ENCODE measurements at places on chromosomes 6 and 20.

GRCh38 chr6:129104131-129104530 is 221.2 kb downstream of the LAMA2 start:
- DNase-seq: no peak

DNA sequence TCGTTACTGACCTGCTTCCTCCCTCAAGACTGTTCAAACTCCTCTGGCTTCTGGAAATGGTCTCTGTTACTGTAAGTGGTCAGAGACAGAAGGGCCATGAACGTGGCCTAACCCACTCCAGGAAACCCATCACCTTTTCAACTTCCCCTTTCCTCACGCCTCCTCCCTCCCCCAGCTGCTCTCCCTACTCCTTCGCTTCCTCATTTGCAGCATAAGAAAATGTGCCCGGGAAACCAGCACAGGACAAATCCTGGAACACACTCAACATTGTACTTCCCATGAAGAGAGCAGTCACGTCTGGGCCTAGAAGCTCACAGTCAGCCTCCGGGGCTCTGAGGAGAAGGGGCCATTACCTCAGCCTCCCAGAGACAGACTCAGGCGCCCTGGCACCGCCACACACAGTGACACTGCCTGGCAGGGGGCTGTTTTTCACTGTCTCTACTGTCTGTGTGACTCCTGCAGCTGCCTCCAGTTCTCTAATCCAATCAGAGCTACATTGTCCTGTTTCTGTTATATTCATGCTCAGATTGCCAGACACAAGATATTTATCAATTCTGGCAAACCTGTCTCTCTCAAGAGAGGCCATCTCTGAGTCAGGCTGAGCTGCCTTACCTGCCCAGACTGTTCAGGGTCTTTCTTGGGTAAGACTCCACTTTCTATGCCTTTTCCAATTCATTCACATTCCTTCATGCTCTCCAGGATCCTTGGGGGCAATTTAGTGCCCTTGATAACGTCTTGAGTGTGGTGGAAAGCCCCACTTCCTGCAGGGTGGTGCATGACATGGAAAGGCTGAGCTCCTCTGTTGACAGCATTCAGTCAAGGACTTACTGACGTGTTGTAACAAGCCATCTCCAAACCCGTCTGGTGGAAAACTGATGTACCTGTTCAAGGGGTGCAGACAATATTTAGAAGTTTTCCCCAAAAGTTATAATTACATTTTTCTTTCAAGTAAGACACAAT is 242.2 kb downstream of the HIVEP2 start:
- peak; percentile 89 for DNase-seq

DNA sequence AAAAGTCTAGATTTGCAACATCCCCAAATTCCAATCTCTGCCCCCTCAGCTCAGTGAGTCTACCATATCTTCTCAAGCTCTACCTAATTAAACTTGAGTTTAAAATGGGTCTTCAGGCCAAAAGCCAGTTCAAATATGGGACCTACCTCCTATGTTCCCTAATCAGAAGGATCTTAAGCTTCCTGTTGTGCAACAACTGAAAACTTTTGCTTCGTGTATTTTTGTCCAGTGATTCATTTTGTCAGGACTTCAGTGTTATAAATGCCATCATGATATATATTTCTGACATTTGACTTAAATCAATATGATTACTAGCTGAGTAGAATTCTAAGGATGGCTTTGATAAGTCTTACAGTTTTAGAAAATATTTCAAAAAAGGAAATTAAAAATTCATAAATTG is 622.6 kb upstream of the PTCHD4 start:
- DNase-seq: no peak

DNA sequence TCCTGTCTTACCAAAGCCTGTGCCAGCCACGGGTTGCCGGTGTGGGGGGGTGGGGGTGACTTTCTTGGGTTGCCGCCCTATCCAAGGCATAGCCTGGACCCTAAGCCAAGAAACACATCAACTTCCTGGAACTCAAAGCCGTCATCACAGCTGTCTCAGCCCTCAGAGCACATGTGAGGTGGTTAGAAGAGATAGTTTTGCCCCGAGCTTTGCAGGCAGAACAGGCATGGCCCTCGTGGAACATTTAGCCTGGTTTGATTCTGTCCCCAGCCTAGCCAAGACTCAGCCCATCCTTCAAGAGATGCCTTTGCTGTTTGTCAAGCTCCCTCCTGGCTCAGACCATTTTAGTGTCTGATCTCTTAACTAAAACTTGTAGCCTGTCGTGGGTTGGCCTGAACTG is 64.9 kb downstream of the RREB1 start:
- DNase-seq: no peak

DNA sequence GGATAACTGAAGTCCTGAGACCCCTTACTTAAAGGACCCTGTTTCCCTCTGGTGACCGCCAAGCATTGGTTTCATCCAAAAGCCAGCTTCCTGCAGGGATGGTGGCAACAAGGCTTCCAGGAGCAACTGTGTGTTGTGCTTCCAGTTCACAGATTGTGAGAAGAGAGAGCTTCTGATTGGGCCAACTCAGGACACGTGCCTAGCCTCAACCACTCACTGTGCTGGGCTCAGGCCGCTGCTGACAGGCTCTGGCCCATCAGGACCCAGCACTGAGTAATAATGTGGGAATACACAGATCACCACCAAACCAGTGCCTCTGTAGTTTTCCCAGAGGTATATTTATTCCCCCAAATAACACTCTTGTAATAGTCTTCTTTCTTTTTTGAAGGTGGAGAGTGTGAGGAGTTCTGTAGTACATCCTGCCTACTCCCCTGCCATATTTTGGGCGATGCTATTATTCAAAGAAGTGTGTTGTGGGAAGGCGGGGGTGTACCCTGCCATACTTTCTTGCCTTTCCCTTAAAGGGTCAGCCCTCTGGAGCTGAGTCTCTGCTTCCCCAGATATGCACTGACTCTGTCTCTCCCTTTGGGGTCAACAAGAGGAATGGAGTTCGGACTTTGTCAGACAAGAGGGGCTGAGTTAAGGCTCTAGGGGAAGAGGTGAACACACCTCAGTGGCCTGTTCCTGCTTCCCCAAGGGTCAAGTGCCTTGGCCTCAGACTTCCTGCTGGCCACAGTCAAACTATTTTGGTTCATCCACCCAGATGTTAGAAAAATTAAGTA is 23.2 kb downstream of the PPP1R16B start:
- DNase-seq: no peak

DNA sequence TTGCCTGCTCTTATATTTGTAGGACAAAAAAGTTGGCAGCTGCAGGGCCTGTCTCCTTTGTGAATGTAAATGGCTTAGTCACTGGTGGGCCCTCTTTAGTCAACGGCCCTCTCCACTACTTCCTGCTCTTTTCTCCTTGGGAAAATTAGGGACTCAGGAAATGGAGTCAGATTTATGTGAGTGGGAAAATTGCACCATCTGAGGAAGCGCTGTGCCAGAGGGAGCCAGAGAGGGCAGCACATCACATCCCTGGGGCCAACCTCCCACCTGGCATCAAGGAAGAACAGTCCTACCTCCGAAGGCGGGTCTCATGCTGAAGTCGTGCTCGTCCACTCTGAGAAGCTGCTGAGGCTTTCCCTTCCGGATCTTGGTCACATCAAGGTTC is 15.6 kb downstream of the GABRR2 start:
- no peak for DNase-seq

DNA sequence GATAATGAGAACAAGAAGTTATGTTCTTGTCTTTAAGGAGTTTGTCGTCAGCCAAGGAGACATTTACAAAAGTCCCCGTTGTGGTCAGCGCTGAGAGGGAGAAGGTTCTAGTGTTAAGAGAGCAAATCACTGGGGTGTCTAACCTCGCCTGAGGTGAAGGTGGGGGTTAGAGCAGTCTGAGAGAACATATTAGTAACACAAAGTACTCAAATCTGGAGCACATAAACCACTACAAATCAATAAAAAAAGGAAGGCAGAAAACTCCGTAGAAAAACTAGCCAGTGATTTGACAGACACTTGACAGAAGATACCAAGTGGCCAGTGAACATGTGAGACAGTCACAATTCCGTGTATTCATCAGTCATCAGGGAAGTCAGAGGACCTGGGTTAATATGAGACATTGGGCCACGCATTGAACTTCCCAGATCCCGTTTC is 45.4 kb downstream of the CDS2 start:
- no peak for DNase-seq

- DNase-seq: no peak
Measured at GRCh38 chr6:119739769-119740168, 390.2 kb upstream of the MAN1A1 start.

DNA sequence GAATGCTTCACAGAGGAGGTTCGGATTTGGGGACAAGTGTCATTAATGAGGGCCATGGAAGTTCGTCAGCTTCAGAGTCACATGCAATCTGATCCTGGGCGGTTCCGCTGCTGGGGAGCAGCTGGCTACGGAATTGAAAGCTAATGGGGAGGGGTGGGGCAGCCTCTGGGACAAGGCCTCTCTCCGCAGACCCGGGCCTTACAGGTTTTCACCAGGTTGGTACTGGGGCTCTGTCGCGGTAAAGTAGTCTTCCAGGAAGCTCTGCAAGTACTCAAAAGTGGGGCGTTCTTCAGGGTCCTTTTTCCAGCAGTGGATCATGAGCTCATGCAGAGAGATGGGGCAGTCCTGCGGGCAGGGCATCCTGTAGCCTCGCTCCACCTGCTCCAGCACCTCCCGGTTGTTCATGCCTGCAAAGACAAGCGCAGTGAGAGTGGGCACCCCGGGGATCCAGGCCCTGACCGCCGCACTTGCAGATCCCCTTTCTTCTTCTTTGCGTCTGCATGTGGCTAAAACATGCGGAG is 55.9 kb upstream of the TRAF3IP2 start:
- DNase-seq: no peak

- no peak for DNase-seq
Measured at GRCh38 chr6:113558431-113558830, 298.7 kb upstream of the MARCKS start.

- no peak for DNase-seq
Measured at GRCh38 chr6:110221738-110222137, 41.5 kb downstream of the CDC40 start.

- DNase-seq: no peak
Measured at GRCh38 chr6:158557927-158558326, 2.0 kb upstream of the TMEM181 start.

- no peak for DNase-seq
Measured at GRCh38 chr6:27156874-27157458, 90.5 kb upstream of the PRSS16 start.

- DNase-seq: no peak
Measured at GRCh38 chr20:38692436-38693411, 31.6 kb upstream of the SLC32A1 start.

GRCh38 chr6:166308033-166308768 is at the start of gene PRR18:
Gene PRR18 (minus strand): TSS chr6:166308392. CDS start chr6:166308142, 250 bp downstream.
- no peak for DNase-seq

GRCh38 chr6:28587746-28588075 is 62.0 kb downstream of the GPX5 start:
- DNase-seq: no peak

GRCh38 chr6:74964871-74965441 is 240.9 kb downstream of the COL12A1 start:
- no peak for DNase-seq

DNA sequence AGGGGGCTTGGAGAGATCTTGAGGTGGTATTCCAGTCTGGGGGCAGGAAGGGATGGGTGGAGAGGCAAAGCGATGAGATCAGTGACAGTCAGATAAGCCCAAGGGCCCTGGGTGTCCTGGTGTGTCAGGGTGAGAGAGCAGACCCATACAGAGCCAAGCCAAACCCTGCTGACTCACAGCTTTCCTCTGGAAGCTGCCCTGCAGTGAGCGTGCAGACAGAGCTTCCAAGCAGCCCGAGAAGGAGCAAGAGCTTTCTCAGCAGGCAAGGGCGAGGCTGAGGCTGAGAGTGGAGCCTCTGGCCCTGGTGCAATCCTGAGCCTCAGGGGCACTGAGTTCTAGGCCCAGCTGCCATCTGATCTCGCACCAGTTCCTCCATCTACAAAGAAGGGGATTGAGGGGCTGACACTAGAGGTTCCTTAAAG is 91.1 kb upstream of the HIVEP1 start:
- no peak for DNase-seq

GRCh38 chr6:82205930-82206392 is 41.6 kb downstream of the IBTK start:
- no peak for DNase-seq

DNA sequence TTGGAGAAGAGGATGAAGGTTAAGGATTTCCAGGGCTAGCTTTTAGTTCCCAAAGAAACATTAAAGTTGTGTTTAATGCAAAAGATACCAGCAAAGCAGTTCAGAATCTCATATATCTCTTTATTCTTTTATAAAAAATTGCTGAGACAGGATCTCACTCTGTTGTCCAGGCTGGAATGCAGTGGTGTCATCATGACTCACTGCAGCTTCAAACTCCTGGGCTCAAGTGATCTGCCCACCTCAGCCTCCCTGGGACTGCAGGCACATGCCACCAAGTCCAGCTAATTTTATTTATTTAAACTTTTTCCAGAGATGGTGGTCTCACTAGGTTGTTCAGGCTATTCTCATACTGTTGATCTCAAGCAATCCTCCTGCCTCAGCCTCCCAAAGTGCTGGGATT is 41.1 kb upstream of the CAP2 start:
- no peak for DNase-seq

- DNase-seq: no peak
Measured at GRCh38 chr6:161367472-161367871, 93.6 kb upstream of the AGPAT4 start.

DNA sequence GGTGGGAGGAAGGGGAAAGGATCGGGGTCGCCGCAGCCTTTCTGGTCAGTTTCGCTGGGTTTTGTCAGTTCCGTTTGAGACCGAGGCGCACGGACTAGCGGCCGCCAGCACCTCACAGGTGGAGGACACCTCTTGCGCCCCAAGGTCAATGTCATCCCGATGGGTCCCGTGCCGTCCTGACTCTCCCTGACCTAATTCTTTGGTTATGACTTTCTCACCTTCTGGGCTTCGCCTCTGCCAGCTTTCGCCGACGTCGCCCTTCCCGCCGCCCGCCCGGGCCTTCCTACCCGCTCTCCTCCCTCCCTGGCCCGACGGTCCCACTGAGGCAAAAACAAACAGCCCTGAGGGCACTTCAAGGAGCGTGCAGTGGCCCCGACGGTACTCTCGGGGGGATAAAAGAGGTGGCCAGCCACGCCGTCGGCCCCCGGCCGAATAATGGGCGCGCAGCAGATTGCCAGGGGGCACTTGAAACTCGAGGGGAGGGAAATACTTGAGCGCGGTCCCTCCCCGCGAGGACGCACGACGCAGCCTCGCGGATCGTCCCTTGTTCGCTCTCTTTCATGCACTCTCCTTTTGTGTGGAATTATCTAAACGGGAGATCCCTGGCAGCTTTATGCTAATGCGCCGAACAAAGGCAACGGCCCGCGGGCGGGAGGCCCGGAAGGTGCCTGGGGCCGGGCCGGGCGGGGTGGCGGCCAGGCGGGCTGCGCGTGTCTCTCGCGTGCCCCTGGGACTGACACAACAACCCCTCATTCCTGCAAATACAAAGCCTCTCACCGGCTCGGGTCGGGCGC is 3.9 kb upstream of the INSM1 start:
- DNase-seq: no peak

- no peak for DNase-seq
Measured at GRCh38 chr20:8656335-8656734, 412.6 kb upstream of the PLCB4 start.

- no peak for DNase-seq
Measured at GRCh38 chr6:53139841-53140413, 8.7 kb downstream of the GCM1 start.

Measured in GF-D8 (cell line).